ENCODE measurements at places on chromosomes 2 and 18.

DNA sequence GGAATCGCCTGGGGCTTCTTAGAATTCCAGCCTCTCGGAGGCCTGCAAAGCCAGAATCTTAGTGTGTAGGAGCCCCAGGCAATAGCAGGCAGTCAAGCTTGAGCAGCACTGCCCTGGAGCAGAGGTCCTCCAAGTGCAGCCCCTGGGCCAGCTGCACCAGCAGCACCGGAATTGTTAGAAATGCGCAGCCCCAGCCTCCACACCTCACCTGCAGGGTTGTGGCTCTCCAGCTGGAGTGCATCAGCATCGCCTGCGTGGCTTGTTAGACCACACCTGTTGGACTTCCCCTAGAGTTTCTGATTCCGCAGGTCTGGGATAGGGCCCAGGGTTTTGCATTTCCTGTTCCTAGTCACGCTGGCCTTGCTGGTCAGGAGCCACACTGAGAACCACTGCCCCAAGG lies 100.3 kb downstream of the ASAP2 start:
- DNase-seq = no peak

DNA sequence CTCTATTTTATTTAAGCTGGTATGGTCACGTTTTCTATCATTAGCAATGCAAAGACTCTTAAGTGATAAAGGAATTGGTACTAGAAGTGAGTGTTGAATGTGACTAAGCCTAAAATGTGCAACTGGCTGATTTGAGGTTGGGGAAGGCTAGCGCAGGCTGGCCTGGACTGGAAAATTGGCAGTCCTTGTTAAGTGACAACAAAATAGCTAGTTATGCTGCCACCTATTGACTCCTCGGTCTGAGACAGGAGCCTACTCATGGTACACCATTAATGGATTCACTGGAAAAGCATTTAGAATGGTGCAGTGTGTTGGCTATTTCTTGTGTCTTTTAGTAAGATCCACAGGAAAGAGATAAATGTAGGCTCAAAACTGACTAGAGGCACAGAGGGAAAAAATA lies 5.7 kb upstream of the WIPF1 start:
- DNase-seq = no peak

DNA sequence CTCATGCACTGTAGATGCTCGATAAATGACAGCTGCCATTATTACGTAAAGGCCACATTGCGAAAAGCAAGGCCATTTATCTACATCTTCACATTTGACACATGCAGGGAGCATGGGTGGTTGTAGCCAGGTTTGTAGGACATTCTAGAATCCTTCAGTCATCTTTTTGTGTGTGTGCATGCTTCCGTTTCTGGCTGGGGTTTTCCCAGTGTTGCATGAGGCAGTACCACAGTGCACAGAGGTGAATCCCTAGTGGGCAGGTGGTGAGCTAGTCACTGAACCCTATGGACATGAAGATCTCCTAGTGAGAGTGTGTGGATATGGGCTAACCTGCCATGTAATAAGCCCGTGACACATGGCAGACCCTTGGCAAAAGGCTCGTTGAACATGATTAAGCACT lies 151.8 kb upstream of the SLC14A2 start:
- DNase-seq = no peak

GRCh38 chr18:58831606-58832005 lies 33.1 kb upstream of the ZNF532 start:
- DNase-seq = no peak

DNA sequence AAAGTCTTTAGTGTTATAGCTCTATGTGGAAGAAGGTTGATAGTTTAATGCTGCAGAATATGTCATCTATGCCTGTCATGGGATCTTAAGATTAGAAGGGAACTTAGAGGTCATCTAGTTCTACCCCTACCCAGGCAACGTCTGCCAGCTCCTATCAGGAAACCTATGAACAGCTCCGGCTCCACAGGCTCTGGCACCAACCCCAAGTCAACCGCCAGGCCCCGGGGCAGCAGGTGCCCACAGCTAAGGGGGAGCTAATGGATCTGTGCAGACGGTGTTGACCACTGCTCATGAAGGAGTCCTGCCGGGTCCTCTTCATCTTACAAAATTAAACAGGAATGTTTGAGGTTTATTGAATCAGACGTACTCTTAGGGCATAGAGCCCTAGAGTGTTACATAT lies 440.8 kb upstream of the KLHL29 start:
- no peak for DNase-seq

GRCh38 chr2:36044411-36044810 lies 311.2 kb upstream of the CRIM1 start:
- no peak for DNase-seq

- no peak for DNase-seq
Measured at GRCh38 chr18:32072321-32072720, 19.4 kb upstream of the RNF138 start.

- DNase-seq = no peak
Measured at GRCh38 chr2:191465766-191466420, 212.0 kb upstream of the NABP1 start.

- no peak for DNase-seq
Measured at GRCh38 chr2:170587117-170587516, 128.0 kb upstream of the SP5 start.

GRCh38 chr2:19897623-19898245 lies 4.0 kb downstream of the TTC32 start:
- no peak for DNase-seq
